ENCODE measurements at places on chromosomes 6 and 20.

GRCh38 chr20:665276-665675 lies 10.3 kb downstream of the SCRT2 start:
- DNase-seq: no peak

GRCh38 chr20:47677635-47678453 lies 107.4 kb downstream of the SULF2 start:
- DNase-seq: peak; percentile 76

- no peak for DNase-seq
These were observed 2.6 kb upstream of the RPS6KA2 start for GRCh38 chr6:166629628-166630027.

DNA sequence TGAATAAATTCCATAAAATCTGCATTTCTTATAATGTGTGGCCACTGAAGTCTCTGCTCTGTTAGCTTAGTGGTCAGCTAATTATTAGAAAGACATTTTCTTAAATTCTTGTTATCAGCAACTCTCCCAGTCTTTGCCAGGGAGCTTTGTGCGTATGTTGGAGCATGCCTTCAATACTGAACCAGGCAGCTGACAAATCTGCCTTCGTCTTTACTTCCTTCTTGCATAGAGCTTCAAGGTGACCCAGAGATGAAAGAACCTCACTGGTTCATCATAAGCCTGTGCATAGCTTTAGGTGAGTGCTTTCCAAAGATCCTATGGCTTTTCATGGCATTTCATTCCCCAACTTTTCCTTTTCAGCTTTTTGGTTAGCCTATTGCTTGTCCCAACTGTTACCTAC lies 43.0 kb upstream of the NELFCD start:
- no peak for DNase-seq

DNA sequence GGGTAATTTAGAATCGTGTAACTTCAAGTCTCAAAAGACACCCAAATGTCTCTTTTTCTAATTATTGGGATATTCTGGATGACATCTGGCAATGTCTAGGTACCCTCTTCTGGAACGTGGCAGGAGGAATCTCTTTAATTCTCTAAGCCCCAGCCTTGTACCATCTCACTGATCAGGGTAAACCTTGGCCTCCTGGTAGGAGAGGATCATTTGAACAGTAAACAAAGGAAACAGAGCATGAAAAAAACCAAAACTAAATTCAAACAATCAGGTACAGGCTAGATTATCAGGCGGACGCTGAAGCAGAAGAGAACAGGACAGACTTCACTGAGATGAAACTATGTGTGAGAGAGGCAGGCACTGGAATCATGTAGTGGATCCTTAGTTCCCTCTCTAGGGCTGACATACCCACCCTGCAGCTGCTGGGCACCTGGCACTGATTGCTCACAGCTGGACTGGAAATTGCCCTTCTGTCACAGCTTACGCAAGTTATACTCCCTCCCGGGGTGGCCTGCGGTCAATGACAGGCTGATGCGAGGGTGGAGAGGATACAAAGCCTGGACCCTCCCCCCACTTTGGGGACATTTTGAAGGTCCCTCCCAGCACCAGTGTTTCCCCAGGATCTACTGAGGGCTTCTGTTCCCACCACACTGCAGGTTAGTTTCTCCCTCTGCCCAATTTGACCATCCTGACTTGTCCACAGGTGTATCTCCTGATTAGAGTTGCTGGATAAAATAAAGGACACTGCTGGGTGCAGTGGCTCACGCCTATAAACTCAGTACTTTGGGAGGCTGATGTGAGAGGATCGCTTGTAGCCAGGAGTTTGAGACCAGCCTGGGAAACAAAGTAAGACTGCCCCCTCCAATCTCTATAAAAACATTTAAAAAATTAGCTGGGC lies 20.6 kb upstream of the ZBTB24 start:
- DNase-seq: no peak

DNA sequence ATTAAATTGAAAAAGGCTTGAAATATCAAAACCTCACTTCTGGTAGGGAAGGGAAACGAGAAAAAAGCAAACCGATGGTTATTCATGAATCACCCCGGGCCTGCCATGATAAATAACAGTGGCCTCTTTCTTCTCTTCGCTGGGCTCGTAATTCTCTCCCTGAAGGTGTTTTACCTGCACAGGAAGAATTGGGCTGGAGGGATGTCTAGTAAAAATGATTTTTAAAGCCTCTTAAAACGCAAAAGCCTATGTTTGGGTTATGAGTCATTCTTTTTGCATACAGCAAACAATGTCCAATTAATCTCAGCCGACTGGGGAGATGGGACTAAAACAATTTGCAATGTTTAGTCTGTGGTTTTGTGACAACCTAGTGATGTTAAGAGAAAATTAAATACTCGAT lies 16.8 kb downstream of the LINC00237 start:
- no peak for DNase-seq

GRCh38 chr6:43229803-43230620 lies 731 bp upstream of the DNPH1 start:
- no peak for DNase-seq

DNA sequence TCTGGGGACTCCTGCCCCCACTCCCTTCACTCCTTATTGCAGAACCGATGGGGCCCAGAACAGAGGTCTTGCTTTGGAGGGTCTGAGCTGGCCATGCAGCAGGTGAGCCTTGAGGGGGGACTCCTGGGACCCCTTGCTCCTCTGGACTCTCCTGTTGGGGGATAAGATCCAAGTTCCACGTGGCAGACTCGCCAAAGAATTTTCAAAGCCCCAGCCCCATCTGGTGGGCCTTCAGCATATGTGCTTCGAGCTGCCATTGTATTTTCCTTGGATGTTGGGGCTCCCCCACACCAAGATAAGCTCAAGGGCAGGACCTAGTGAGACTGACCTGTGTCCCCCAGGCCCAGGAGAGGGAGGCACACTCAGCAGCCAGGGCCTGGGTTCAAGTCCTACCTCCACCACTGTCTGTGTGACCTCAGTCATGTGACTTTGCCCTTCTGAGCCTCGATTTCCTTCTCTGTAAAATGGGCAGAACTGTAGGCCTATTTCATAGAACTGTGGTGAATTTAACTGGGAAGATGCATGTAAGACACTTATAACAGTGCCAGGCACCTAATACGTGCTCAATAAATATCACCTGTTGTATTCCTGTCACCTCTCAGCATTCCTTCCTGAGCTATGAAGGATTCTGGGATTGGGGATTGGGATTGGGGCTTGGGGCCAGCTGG lies 115.5 kb downstream of the VEGFA start:
- DNase-seq: no peak

DNA sequence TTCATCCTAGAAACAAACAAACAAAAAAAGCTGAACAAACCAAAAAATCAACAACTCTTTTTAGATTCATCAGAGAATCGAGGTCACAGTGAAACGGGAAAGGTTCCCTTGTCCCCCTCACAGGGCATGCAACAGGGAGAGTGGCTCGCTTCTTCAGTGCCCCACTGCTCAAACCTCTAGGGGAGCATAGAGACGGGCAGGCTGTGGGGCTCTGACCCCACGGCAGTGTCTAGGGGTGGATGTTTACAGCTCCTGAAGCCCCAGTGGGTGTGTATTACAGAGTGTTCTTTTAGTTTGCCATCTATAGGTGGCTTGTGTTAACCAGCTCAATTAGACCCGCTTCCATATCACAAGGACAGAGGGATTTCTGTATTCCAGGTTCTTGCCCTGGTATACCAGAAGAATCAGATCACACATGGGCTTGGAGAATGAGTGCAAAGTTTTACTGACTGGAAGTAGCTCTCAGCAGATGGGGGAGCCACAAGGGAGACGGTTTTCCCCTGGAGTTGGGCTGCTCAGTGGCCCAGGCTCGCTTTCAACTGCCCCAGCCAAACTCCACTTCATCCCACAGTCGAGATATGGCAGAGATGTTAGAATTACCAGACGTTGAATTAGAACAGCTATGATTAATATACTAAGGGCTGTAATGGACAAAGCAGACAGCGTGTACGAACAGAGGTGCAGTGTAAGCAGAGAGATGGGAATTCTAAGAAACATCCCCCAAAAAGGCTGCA lies 192.6 kb upstream of the CST7 start:
- no peak for DNase-seq

DNA sequence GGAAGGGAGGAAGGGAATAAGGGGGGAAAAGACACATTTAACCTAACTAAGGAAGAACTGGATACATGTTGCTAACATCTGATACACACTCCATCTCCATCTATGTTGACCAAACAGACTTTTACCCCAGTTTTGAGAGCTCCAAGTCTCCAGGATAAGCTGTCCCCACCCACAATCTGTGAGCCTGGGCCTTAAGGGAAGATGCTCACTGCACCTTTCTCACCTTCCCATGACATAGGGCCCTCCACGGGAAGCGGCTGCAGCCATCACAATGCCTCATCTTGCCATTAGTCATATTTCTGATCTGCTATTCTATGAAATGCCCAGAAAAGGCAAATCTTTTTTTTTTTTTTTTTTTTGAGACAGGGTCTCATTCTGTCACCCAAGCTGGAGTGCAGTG lies 126.6 kb upstream of the SALL4 start:
- DNase-seq: no peak

DNA sequence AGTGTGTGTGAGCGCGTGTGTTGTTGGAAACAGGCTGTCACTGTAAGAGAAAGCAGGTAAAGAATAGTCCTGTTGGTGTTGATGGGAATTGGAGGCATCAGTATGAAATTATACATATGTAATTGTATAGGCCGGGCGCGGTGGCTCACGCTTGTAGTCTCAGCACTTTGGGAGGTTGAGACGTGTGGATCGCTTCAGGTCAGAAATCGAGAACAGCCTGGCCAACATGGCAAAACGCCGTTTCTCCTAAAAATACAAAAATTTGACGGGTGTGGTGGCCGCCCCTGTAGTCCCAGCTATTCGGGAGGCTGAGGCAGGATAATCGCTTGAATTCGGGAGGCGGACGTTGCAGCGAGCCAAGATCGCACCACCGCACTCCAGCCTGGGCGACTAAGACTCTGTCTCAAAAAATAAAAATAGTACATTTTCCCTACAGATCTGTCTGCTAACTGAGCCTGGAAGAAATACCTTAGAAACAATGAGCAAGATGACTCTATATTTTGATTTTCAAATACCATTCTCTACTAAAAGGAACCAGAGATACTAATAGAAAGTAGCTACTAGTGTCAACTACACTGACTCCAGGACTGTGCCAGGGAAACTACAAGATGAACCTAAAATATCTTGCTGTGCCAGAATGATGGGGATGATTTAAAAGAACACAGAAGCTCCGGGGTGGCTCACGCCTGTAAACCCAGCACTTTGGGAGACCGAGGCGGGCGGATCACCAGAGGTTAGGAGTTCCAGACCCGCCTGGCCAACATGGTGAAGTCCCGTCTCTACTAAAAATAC lies 110.8 kb downstream of the TRIM27 start:
- no peak for DNase-seq

GRCh38 chr6:136030131-136030530 lies 178.6 kb downstream of the PDE7B start:
- no peak for DNase-seq

DNA sequence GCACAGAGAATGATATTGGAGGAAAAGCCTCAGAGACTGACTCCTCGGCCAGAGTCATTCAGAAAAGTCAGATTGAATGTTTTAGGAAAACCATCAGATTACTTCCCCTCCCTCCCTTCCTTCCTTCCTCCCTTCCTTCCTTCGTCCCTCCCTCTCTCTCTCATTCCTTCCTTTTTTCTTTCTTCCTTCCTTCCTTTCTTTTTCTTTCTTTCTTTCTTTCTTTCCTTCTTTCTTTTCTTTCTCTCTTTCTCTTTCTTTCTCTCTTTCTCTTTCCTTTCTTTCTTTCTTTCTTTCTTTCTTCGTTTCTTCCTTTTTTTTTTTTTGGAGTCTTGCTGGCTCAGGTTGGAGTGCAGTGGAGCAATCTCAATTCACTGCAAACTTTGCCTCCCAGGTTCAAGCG lies 7.4 kb downstream of the OCSTAMP start:
- DNase-seq: no peak

DNA sequence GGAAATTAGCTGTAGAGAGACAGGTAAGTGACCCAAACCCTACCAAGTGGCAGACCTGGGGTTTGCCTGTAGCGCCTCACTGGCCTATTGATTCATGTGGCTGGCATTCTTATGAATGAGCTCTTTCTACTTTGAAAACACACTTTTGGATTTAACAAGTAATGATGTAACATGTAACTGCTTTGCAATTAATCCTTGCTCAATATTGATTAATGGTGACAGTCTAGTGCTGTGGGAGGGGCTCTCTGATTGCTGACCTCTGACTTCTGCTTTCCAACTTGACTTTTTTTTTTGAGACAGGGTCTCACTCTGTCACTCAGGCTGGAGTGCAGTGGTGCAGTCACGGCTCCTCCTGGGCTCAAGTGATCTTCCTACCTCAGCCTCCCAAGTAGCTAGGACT lies 82.7 kb downstream of the TIAM2 start:
- DNase-seq: no peak

DNA sequence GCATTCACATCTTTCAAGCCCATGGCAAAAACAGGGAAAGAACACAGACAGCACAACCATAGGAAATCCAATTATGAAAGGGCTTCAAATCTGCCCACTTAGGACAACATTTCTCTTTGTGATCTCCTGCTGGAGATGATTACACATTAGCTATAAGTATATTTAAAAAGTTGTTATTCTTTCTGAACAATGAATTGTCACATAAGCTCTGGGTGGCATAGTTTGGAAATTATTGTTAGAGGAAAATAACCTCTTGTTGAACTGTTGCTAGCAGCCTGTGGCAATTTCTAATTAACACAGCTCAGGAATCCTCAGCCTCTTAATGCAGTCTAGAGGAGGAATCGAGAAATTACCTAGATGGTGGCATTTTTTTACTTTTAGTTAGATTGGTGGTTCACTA lies 54.9 kb downstream of the BCAS1 start:
- no peak for DNase-seq

- DNase-seq: no peak
These were observed 15.1 kb upstream of the SNX3 start for GRCh38 chr6:108275976-108276375.

DNA sequence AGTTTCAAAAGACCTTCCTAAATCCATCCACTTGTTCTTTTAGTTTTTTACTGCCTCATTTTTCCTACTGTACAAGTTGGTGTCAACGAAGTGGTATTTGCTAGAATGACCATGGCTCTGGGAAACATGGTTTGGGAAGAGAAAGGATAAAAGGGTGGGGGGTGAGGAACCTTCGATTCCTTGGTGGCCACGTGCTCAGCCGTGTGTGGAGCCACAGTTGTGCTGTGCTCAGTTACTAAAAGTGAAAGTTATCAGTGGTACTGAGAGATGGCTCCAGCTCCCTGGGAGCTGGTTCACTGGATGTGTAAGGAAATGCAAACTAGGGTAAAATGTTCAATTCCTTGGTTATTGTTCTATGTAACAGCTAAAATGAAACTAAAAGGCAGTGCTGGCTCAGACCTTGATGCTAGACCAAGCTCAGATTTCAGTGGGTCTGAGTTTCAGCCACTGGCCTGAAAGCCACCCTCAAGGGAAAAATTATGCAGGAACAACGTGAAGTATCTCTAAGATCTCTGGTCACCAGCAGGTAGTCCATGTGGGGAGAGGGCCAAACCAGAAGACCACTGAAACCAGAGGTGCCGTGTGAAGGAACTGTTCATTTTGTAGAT lies 7.4 kb upstream of the SLC22A2 start:
- DNase-seq: no peak

- no peak for DNase-seq
These were observed 22.4 kb downstream of the PTGIS start for GRCh38 chr20:49545572-49545971.

- DNase-seq: no peak
These were observed 56.8 kb downstream of the KHDRBS2 start for GRCh38 chr6:62229231-62229630.

GRCh38 chr6:45653117-45653883 lies 275.6 kb upstream of the SUPT3H start:
- DNase-seq: no peak

- no peak for DNase-seq
These were observed 357.5 kb downstream of the HDGFL1 start for GRCh38 chr6:22926790-22927354.

- DNase-seq: peak; percentile 19
These were observed 67.3 kb downstream of the ATP9A start for GRCh38 chr20:51700809-51701285.

GRCh38 chr6:16698997-16699868 lies 62.0 kb downstream of the ATXN1 start:
- no peak for DNase-seq

All from stimulated activated CD4-positive, alpha-beta T cell treated with anti-CD3 and anti-CD28 coated beads, Interleukin-15, amount 100 ng/mL, for 24 hours (primary cell).